NCI-H2029 treated with DMSO at 0.1 percent for 48 hours (cell line): ENCODE measurements at places on chromosomes 12 and 14.

- DNase-seq: no peak
Observed at GRCh38 chr14:42198010-42198409, 591.3 kb downstream of the LRFN5 start.

GRCh38 chr14:35384455-35385041, 20.0 kb downstream of the NFKBIA start:
- no peak for DNase-seq

DNA sequence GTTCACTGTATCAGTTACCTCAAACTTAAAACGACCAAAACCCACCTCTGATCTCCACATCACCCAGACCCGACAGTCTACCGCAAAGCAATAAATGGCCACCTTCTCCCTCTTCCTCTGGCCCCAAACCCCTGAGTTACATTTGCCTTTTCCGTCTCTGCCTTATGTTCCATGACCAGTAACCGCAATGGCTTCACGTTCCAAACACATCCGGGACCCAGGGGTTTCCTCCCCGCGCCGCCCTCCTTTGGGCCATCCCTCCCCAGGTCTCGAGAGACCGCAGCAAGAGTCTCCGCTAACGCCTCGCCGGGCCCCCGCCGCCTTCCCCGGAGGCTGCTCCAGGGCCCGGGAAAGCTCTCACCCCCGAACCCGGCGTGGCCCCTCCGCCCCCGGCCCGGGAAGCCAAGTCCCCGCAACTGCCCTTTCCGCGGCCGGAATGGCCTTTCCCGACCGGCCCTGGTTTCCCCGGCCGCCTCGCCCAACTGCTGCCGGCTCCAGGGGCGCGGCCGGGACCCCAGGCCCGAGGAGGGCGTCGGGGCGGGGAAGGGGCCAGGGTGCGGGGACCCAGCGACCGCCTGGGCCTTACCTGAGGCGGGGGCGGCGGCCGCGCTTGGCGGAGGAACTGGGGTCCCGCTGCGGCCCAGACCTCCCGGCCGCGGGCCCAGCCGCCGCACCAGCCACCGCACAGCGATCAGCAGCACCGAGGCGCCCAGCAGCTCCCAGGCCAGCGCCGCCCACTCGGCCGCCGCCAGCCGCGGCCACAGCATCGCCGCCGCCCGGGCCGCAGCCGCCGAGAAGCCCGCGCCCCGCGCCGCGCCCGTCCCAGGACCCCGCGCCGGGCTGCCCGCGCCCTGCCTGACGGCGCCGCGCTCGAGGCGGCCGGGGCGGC, at the start of gene ANKLE2:
Gene ANKLE2 (minus strand): TSS at position 801 of the 889 bp plus-strand sequence. CDS start 34 bp downstream, at position 767.
- peak; percentile 2 for DNase-seq

DNA sequence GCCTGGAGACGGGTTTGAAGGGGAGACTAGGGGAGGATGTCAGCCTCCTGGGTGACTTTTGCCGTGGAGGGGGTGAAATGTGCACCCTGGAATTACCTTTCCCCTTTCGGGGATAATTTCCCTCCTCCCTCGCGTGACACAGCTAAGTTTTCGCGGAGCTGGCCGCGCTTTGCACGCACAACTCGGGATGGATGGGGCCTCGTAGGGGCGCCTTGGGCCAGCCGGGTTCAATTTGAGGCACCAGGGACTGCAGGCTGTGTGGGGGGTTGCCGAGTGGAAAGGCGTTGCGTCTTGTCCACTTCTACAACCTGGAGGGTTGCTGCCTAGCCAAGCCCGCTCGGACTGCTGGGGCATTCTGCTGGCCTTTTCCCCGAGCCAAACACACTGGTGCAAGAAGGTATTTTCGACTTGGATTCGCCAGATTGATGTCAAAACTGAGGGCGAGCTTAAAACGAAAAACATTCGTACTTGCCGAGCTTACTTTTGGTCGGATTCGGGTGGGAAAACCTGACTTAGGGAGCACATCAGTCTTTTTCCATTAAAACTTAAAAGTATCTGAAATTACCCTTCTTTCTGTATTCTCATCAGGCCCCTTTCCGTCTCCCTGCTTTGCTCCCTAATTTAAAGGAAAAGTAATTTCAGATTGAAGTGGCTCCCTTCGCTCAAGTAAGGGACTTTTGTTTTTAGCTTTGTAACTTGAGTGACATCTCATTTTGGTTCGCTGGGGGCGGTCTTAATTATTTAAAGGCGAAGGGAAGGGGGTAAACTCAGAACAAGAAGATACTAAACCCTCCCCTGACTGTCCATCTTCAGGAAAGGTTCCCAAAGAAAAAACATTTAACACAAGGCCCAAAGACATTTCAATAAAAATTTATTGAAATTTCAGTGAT, 14.3 kb downstream of the TBX3 start:
- DNase-seq: no peak

- no peak for DNase-seq
Observed at GRCh38 chr12:111417784-111418593, 12.3 kb downstream of the SH2B3 start.

- DNase-seq: no peak
Observed at GRCh38 chr12:79108962-79109361, 244.4 kb downstream of the SYT1 start.

DNA sequence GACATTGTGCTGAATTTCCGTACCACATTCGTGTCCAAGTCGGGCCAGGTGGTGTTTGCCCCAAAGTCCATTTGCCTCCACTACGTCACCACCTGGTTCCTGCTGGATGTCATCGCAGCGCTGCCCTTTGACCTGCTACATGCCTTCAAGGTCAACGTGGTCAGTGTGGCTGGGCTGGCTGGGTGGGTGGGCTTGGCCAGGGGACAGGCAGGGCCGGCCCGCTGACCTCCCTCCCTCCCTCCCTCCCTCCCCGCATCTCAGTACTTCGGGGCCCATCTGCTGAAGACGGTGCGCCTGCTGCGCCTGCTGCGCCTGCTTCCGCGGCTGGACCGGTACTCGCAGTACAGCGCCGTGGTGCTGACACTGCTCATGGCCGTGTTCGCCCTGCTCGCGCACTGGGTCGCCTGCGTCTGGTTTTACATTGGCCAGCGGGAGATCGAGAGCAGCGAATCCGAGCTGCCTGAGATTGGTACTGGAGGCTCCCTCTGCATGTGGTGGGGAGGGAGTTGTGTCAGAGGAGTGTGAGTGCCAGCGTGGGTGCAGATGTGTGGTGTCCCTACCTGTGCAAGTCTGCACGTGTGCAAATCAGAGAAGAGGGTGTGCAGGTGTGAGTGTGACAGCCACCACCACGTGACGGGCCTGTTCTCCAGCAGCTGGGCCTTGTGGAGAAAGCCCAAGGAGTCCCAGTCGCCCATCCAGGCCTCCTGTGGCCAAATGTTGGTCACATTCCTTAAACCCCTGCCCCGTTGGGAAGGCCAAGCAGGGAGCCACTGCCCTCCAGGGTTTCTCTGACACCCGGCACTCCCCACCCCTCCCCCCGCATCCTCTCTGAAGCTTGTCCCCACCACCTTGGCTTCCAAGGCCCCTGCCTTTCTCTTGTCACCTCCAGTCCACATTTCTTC, 5.3 kb downstream of the KCNH3 start:
- no peak for DNase-seq

DNA sequence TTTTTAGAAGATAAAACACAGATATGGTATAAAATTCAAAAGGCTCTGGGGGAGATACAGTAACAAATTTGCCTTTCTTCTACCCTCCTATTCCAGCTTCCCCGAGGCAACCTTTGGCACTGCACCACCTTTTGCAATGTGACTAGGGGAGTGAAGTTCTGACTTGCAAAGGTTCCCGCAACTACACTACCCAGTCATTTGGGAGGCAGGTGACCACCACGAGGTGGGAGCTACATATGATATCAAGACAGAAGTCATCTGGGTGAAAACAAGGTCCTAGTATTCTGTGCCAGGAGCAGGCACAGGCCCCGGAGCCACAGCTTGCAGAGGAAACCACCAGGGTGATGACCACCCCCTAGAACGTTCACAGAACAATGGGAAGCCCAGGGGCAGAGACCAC, 141.5 kb downstream of the TTC7B start:
- no peak for DNase-seq

DNA sequence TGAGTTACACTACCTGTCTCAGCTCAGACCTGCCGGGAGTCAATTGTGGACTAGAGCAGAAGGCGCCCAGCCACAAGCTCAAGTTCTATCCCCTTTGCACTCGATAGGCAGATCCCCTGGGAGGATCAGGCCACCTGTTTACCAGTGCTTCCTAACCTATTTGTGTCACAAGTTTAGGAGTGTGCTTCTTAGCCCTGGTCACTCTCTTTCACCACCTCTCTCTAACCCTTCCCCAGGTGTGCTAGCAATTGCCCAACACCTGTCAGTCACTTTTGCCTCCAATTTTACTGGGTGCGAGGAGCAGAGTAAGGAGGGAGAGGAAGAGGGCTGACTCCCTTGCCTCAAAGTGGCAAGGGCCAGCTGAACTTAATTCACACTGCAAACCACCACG, 745 bp upstream of the NAA30 start:
- DNase-seq: no peak

GRCh38 chr12:19031032-19031431, 98.5 kb upstream of the PLEKHA5 start:
- no peak for DNase-seq

DNA sequence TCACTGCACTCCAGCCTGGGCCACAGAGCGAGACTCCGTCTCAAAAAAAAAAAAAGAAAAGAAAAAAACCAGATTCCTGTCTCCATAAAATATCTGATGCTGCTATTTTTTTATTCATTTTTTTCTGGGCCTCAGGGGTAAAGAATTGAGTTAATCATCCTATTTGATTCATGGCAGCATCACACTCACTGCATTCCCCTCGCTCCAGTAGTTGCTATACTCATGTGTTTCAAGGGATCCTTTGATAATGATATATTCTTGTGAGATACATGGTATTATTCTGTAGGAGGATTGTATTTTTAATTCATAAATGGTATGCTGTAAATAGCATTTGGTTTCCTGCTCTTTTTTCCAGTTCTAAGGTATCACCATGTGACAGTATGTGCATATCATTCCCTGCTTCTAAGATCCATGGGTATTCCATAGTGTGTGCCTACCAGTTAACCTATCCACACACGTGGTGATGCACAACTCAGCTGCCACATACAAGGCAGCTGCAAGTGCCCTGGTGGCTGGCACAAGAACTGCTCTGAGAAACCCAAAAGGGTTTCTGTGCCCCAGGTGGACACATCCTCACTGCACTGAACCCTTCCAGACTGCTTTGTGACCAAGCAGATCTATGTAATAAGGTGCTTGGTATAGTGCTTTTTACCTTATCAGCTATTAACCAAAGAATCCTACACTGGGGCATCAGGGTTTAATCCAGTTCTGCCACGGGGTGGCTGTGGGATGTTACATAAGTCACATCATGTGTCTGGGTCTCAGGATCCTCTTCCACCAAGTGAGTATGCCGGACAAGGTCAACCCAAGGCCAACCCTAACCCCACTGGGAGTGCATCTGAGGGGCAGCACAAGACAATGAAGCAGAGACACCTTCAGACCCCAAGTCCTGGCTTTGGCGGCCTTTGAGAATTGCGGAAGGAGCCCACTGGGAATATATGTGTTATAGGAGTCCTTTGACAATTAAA, 74.6 kb downstream of the ZFP36L1 start:
- no peak for DNase-seq

- DNase-seq: no peak
Observed at GRCh38 chr12:130880411-130880885, 8.6 kb downstream of the RAN start.
